ENCODE measurements at places on chromosomes 4 and X.
A peak's percentile ranks its signal among the peaks of the same experiment; 100 is the strongest.

DNA sequence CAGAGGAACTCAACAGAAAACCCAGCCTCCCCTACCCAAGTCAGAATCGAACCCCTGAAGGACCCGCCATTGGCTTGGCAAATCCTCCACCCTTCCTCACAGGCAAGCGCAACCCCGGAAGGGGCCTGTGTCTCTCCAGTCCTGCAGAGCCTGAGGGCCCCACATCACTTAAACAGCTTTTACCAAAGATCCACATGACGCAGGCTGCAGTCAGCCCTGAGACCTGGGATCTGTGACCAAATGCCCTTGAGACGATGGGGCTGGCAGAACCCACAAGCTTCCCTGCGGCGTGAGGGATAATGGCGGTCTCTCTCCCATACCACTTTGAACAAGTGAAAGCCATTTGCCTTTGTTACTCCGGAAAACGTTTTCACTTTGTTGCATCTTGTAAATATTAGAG is 54.9 kb downstream of the ACOX3 start:
- no peak for DNase-seq

DNA sequence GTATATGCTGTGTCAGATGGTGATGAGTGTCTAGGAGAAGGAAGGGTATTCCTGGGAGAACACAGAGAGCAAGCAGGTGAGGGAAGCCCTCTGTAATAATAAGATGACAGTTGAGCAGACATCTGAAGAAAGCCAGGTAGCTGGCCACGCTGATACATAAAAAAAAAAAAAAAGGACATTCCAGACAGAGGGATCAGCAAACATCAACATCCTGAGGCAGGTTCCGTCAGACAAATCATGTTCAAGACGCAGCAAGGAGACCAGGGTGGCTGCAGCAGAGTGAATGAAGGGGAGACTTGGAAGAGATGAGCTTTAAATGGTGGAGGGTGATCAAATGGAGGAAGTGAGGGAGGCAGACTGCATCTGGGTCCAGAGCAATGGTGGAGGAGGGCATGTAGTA is 97.6 kb upstream of the ANXA3 start:
- no peak for DNase-seq

GRCh38 chrX:75273483-75273882 is 402 bp upstream of the UPRT start:
- DNase-seq, result peak; percentile 78

GRCh38 chr4:110704748-110705439 is 82.0 kb upstream of the PITX2 start:
- peak; percentile 2 for DNase-seq

DNA sequence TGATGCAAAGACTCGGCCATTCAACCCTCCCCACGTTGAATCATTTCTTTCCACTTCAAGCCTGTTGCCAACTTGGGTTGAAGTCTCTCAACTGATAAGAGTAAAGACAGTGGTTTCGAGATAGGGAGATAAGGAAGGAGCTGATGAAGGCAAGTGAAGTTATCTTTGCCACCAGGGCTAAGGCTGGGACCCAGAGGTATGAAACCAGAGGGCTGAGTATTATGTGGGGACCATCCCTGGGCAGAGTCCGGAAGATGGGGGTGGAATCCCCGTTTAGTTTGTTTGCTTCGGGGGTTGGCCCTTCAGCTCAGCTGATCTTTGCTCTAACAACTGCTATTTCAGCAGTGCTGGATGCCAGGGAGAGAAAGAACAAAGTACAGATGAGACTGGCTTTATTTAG is 2.3 kb upstream of the XPNPEP2 start:
- DNase-seq, result peak; percentile 75

DNA sequence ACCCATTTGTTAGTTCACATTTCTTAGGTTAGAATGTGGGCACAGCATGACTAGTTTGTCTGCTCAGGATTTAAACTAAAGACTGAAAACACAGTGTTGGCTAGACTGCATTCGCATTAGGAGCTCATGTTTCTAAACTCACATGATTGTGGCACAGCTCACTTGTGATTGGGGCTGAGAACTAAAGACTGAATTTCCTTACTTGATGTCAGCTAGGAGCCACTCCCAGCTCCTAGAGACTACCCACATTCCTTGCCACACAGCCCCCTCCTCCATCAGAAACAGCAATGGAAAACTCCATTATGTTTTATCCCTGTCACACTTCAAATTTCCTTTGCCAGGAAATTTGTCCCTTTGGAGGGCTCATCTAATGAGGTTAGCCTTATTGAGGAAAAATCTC is 170.2 kb upstream of the NUDT6 start:
- DNase-seq, result no peak

GRCh38 chr4:2961421-2961810 is 1.8 kb downstream of the NOP14 start:
- peak; percentile 76 for DNase-seq

GRCh38 chrX:123648028-123648810 is 84.6 kb downstream of the THOC2 start:
- DNase-seq, result no peak

DNA sequence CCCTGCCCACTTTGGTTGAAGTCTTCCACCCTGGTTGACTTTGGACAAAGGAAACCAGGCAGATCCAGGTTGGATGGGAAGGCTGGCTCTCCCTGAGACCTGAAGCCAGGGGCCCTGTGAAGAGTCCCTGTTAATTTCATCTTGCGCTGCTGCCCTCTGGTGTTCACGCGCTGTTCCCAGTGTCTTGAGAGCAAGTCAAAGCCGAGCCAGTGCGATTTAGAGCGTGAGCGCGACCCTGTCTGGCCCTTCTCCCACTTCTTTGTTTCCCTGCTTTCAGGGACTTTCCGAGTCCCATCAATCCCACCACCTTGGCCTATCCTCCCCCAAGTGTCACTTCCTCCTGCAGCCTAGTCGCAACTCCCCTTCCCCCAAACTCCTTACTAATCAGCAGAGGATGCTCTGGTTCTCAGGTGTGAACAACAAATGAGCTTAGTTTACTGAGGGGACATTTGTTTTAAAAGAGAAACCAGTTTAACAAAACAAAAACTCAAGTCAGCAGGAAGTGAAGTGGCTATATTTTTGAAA is 25.8 kb upstream of the CHRNA9 start:
- DNase-seq, result peak; percentile 94

DNA sequence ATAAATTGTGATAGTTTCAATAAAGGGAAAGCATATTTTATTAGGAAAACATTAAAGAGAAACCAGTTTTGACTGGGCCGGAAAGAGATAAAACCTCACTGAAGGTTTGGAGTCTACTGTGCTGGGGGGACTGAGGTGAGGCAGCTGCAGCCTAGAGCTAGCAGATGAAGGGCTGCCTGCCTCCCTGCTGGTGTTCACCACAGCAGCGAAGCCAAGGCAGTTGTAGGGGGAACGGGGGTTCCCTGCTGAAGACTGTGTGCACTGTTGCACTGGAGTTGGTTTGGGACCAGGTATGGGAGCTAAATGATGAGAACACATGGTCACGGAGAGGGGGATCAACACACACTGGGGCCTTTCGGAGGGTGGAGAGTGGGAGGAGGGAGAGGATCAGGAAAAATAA is 546.5 kb upstream of the SMIM31 start:
- DNase-seq, result no peak

DNA sequence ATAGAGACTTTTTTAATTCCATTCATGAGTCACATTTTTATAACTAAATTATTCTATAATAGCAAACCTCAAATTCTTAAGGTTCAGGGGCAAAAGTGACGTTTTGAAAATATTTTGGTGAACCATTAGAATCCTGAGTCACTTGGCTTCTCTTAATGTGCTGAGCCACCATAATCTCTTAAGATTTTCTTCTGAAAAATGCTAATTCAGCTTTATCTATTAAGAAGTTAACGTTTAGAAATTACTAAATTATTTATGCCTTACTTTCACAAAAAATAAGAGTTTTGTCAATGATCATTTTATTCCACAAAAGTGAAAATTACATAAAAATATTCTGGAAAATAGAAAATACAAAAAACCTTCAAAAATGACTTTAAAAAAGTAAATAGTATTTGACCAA is 72.5 kb downstream of the GPM6A start:
- no peak for DNase-seq

- no peak for DNase-seq
These were observed 7.1 kb upstream of the TLR2 start for GRCh38 chr4:153676984-153677383.

GRCh38 chr4:139587446-139587845 is 31.4 kb upstream of the SETD7 start:
- DNase-seq, result peak; percentile 11

- DNase-seq, result no peak
These were observed 90.0 kb downstream of the SORBS2 start for GRCh38 chr4:185722029-185722316.

DNA sequence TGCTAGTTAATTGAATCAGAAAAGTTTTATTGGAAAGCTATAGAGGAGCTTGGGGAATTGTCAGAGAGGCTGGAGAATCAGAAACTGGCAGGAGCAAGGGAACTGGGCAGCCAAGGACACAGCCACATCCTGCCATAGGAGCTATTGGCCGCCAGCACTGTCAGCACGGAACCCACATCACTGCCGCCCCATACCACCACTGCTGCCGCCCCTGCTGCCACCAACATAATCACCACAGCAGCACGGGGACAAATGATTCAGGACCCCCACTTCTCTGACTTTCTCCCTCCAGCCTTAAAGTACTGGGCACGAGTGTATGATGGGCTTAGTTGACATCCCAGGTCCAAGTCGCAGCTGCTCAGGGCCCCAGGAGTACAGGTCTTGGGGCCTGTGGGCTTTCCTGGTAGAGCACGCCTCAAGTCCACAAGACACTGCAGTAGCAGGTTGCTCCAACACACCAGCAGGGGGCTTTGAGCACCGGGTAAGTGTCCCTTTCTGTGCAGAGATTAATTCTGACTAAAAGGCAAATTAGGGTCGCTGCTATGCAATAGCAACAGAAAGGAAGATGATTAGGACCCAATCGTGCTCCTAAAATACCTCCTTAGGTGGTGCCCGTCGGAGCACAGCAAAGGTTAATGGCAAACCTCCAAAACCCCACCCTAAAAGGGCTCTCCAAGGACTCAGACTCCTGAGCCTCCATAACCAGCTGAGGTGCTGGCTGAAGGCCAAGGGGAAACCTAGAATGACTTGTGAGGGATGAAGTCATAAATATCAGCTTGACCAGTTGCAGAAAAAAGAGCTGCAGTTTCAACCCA is 6.9 kb downstream of the PJA1 start:
- peak; percentile 75 for DNase-seq

- no peak for DNase-seq
These were observed 166.8 kb downstream of the STIM2 start for GRCh38 chr4:27027428-27027827.

- peak; percentile 41 for DNase-seq
These were observed 14.5 kb upstream of the DACH2 start for GRCh38 chrX:86133761-86134160.

DNA sequence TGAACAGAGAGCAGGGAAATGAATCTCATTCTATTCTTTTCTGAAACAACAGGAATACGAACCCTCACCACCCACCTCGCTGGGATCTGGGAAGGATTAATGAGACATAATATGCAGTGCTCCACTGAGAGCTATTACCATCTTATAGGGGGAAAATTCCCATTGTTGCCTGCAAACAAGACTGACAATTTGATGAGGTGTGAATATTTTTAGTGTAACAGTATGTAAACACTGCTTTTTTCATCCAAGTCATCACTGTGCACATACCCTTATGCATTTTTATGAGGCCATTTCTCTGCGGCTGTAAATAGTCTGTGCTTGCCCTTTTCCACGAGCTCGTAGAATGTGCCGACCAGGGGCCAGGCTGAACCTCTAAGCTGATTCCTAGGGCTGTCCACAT is 285.6 kb upstream of the CPEB2 start:
- DNase-seq, result no peak

DNA sequence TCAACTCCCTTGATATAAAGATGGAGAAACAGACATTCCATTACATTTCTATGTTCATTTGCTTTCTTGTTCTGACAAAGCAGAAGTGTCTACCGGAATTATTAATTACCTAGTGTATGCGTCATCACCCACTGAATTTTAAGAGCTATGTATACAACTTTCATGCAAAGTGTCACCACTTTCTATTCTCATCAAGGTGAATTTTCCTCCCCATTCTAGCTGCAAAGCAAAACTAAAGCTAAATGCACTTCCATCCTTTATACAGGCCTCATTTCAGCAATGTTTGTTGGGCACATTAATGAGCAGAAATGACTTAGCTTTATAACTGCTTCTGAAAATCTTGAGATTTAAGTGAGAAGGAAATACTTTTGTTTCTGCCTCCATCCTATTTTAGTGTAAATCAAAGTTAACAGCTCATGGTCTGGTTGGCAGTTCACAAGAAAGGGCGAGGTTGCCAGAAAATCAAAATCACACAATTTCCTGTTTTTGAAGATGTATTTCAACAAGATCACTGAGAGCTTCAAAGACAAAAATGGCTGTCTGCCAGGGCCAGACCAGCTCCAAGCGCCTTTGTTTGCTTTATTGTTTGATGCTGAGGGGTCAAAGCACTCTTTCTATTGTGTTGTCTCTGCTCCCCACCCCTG is 7.2 kb upstream of the FAM9C start:
- DNase-seq, result peak; percentile 37

DNA sequence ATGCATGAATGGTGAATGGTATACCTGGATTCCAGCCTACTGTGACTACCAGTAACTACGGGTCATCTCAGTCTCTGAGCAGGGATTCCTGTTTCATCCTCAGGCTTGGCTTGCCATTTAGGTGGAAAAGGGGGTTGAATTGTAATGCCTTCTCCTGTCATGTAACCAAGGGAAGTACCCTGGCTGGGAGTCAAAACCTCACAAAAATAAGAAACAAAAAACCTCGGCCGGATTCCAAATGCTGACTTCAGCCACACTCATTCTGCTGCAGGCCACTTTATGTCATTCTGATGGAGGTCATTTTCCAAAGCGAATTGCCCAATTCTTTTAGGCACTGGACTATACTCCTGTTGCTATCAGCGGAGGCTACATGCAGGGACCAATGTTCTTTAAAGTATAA is 324.7 kb downstream of the LDB2 start:
- DNase-seq, result no peak

DNA sequence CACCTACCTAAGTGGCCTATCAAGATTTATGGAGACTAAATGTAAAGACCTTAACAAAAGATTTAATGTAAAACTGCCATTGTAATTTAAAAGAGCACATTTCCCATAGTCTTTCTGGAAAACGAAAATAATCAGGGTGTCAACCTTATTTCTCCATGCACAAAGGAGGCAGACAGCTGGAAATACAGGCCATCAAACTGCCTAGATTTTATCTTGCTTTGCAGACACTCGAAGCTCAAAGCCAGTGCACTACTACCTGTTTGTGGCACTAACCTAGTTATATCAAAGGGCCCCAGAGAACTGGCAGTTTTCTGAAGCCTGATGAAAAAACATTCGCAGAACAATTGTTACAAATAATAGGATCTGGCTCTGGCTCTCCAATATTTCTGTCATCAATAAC is 863.9 kb downstream of the STPG2 start:
- no peak for DNase-seq

DNA sequence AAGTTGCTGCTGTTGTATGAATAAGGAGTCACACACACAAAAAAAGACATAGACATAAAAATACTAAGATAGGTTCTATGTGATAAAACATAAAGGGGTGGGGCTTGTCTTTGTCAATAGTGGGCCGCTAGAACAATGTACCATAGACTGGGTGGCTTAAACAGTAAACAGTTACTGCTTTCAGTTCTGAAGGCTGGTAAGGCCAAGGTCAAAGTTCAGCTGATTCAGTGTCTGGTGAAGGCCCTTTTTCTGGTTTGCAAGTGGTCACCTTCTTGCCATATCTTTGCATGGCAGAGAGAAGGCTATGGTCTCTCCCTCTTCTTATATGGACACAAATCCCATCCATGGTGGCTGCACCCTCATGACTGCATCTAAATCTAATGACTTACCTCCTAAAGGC is 1980.7 kb downstream of the PCDH7 start:
- DNase-seq, result no peak

GRCh38 chrX:105101378-105101777 is 119.1 kb downstream of the TEX13A start:
- no peak for DNase-seq

GRCh38 chr4:42566835-42567234 is 90.1 kb downstream of the ATP8A1 start:
- DNase-seq, result peak; percentile 18
